Left lobe of liver (tissue), 2 donors: ENCODE measurements at places on chromosomes 4 and X.
A peak's percentile ranks its signal among the peaks of the same experiment; 100 is the strongest.

GRCh38 chrX:130263016-130263415 is 5.7 kb downstream of the ZNF280C start:
- DNase-seq: no peak

GRCh38 chr4:75895744-75896314 is 6.4 kb downstream of the PPEF2 start:
- no peak for DNase-seq

DNA sequence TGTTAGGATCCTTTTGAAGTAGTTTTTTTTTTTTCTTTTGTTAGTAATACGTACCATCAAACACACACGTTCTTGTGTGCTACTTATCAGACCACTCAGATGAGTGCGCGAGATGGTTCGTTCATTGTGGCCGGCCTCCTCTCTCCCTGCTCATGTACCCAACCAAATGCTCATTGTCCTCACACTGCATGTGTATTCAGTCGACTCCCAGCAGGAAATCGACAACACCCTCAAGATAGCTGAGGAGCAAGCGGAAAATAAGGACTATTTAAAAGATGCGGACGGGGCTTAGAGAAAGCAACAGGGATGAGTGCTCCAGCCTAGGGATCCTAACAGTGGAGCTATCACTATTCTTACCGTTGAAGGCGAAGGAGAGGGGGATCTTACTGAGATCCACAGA is 72.9 kb upstream of the GUCY1A1 start:
- DNase-seq: no peak

DNA sequence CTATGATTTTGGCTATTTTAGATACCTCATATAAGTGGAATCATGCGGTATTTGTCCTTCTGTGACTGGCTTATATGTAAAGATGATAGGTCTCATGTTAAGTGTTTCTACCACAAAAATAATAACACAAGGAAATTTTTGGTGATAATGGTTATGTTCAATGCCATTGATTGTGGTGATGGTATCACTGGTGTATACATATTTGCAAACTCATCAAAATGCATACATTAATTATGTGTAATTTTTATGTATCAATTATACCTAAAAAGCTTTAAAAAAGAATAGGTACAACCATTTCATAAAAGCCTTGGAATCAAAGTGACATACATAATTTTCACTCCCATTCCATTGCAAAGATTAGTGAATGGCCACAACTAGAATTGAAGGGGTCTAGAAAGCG is 178.3 kb upstream of the FMR1 start:
- DNase-seq: no peak

DNA sequence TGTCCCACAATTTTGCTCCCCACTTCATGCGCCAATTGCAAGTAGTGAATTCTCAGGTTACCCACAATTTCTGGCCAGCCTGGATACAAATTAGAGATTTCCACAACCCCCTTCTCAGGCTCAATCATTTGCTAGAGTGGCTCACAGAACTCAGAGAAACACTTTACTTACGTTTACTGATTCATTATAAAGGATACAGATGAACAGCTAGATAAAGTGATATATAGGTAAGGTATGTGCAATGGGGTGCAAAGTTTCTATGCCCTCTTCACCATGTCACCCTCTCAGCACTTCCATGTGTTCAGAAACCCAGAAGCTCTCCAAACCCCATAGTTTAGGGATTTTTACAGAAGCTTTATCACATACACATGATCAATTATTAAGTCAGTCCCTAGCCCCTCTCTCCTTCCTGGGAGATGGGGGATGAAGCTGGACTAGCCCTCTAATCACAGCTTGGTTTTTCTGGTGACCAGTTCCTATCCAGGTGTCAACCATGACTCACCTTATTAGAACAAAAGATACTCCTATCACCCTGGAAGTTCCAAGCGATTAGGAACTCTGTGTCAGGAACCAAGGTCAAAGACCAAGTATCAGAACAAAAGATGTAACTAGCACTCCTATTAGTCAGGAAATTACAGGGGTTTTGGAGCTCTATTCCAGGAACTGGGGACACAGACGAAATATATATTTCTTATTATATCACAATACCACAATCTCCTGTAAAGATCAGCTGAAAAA is 33.5 kb upstream of the PRRG1 start:
- no peak for DNase-seq

- DNase-seq: no peak
Measured at GRCh38 chr4:185068837-185069236, 50.5 kb downstream of the HELT start.

DNA sequence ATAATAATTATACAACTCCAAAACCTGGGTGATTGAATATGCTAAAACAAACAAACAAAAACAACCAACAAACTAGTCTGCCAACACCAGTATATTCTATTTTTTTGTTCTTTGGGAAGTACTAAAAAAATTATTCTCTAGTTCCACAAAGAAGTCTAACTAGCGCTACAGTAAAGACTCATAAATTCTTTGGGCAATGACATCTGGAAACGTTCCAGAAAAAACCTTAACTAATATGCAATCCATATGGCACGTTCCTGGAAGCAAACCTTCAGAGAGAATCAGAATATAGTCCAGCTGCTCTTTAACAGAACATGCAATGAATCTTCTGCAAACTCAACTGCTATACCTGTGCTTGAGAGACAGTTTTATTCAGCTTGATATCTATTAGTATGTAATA is 500.1 kb downstream of the TRAM1L1 start:
- no peak for DNase-seq

DNA sequence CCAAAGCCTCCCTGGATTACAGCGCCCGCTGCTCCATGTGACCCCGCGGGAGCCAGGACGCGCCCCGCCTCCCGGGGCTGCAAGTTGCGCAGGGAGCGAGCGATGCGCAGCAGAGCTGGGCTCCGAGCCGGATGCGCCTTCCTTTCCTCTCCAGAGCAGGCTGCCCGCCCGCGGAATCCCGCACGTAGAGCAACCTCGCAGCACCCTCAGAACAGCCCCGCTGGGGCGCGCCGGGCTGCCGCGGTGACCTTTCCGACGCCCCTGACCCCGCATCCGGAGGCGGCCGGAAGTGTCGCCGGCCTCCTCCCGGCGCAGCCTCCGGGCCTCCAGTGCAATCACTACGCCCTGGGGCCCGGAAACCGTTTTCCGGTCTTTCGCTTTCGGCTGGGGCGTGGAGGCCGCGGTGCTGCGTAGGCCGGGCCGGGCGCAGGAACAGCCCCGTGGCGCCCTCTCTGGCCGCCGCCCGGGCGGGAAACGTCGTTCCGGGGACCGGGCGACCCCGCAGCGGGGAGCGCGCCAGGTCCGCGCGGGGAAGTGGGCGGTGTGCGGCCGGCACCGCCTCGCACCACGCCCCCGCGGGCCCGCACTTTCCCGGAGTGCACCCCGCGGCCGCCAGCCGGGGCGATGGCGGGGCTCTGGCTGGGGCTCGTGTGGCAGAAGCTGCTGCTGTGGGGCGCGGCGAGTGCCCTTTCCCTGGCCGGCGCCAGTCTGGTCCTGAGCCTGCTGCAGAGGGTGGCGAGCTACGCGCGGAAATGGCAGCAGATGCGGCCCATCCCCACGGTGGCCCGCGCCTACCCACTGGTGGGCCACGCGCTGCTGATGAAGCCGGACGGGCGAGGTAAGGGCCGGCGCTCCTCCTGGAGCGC is at the start of gene CYP4V2:
Gene CYP4V2 (plus strand): TSS at position 368 of the 866 bp plus-strand sequence. CDS start 257 bp downstream, at position 625.
- DNase-seq: peak; percentile 90

DNA sequence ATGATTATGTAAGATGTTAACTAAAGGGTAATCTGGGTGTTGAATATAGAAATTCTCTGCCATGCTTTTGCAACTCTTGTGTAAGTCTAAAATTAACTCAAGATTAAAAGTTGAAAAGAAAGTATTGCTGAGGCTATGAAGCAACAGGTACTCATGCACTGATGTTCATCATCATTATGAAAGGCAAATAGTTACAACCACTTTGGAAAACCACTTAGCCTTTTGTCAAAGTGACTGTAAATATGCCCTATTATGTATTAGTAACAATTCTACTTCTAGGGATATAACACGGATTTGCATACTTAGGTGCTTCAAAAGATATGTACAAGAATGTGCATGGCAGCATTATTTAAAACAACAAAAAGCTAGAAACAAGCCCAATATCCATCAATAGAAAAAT is 227.8 kb upstream of the CXXC4 start:
- no peak for DNase-seq

- DNase-seq: no peak
Measured at GRCh38 chrX:45806410-45807121, 605.9 kb upstream of the DIPK2B start.

- no peak for DNase-seq
Measured at GRCh38 chr4:132124624-132124974, 1024.5 kb upstream of the PCDH10 start.

GRCh38 chrX:38154818-38155217 is 65.9 kb downstream of the SRPX start:
- no peak for DNase-seq

GRCh38 chrX:10142041-10142599 is 14.7 kb upstream of the CLCN4 start:
- DNase-seq: no peak

DNA sequence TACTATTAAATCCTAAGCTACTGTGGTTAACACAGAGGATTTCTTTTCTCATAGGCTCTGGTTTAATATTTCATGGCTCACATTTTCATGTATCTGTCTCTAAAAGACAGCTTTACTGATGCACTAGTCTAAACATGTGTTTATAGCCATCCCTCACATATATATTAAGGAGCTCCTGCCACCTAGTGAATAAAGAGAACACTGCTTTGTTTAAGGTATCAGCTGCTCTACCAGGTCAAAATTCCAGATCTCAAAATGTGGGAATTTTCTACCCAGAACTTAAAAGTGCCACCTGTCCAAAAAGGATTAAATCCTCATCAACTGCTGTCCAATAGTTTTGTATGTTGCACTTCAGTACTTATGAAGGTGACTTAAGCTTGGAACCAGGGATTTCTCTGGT is 188.5 kb upstream of the TEX13C start:
- no peak for DNase-seq

- DNase-seq: peak; percentile 85
Measured at GRCh38 chrX:107775734-107776511, at the start of gene TSC22D3. TSS of gene TSC22D3 (minus strand) at chrX:107775787. CDS start at chrX:107775419, 368 bp downstream.

DNA sequence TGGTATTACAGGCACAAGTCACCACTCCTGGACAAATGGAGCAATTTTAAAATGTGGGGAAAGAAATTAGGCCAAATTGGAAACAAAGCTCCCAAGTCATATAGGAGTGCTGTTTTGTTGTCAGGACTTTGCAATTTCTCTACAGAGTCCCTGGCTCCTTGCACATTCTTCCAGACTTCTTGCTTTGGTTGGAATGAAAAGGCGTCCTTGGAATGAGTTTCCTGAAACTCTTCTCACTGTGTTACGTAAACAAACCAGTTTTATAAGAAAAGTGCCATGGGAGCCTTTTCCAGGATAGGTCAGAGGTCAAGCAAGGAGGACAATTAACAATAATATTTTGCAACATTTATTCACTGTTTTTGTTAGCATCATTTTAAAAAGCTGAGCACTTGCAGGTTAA is 32.4 kb upstream of the KIT start:
- DNase-seq: no peak

GRCh38 chr4:98657531-98658286 is 702 bp downstream of the TSPAN5 start:
- DNase-seq: no peak

DNA sequence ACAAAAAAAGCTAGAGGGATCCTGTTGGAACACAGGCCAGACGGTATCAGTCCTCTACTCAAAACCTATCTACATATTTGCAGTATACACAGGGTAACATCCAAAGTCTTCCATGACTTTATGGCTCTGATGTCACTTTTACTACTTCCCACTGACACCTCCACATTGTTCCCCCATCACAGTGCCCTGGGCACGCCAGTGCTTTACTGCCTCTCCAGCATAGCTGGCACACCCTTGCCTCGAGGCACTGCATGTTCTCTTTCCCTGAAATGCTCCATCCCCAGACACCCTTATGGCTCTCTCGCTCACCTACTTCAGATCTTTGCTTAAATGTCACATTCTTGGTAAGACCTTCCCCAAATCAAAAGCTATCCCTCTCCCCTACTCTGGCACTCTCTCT is 6.3 kb upstream of the ATP10D start:
- DNase-seq: no peak
